ENCODE measurements at places on chromosomes 11 and 22.

GRCh38 chr11:96229354-96229977 is 113.5 kb downstream of the MAML2 start:
- no peak for DNase-seq

GRCh38 chr11:82995754-82996398 is 75.8 kb downstream of the RAB30 start:
- DNase-seq, result no peak

DNA sequence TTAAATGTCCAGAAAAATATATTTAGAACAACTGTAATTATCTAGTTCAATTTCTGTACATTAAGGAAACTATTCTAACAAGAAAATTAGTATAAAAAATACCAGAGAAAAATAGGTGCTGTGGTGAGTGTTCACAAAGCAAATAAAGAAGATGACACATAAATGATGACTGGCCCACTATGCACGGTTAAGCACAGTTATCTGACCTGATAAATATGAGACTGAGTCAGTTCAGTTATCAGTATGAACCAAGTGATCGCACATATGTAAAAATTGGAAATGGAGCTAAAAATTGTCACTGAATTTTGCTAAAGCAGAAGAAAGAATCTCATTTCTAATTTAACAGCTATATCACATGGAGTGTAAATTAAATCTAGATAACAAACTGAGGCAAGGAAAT is 18.8 kb upstream of the MAML2 start:
- DNase-seq, result no peak

DNA sequence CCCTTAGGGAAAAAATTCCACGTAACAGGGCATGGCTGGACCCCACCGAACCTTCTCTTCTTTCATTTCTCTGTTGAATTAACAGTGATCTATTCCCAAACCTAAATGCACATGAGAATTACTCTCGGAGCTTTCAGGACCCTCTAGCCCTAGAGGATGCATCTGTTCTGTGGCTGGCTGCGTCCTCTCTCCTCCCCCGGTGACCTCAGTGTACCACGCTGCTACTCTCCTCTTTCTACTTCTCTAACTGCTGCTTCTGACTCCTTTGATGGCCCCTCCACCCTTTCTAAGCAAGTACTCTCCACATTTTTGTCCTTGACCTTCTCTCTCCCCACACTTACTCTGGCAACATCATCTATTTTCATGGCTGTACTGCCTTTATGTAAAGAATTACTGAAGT is 12.1 kb upstream of the APOA1 start:
- no peak for DNase-seq

DNA sequence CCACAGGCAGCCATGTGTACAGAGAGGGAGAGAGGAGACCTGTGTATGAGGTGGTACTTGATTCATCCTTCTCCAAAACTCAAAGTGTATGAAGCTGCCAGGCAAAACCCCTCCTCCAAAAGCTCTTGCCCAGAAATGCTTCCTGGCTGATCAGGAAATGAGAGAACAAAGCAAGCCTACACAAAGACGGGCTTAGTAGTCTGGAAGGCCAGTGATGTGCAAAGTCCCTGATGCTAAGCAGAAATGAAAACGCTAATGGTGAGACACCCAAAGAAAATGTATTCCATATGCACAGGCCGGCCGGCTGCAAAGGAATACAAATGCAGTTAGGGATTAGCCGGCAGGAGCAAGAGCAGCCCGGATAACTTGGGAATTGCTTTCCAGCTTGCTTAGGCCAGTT is 234.9 kb upstream of the CADM1 start:
- no peak for DNase-seq

- DNase-seq, result no peak
Observed at GRCh38 chr11:130858215-130858614, 58.1 kb downstream of the SNX19 start.

- no peak for DNase-seq
Observed at GRCh38 chr22:21624120-21624879, 5.5 kb downstream of the YDJC start.

DNA sequence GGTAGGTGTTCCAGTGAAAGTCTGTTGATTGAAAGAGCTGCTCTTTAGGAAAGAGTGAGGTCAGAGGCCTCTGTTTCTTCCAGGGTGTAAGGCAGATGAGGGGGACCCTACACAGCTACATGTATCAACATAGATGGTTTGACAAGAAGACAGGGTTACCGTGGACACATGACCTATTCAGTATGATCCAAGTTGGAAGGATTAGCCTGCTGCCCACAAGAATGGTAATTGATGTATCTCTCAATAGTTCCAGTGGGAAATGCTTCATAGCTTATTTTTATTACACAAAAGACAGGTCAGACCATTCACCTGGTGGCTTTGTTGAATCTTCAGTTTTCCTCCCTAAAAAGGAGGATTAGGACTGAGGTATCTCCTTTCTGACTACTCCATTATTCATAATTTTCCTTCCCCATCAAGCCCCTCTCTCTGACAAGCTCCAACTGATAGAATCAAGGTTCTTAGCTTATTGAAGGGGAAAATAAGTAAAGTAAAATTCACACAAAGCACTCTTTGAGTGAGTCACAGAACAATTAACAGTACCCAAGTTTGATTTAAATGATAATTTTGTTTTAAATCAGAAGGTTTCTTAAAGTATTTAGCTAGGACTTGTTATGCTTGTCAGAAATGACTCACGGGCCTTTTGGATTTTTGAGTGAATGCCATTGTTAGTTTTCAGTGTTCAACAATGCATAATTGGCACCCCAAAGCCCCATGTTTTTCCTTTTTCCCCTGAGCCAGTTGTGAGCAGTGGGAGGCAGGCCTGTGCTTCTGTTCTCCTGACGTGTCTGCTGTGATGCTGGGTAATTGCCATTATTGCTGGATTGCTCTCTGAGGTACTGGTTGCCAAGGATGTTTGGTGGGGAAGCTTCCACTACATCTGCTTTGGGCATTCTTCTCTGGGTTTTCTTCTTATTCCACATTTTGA is 373.2 kb downstream of the DDX10 start:
- no peak for DNase-seq

GRCh38 chr11:83158965-83159901 is 2.3 kb downstream of the PCF11 start:
- DNase-seq, result no peak

DNA sequence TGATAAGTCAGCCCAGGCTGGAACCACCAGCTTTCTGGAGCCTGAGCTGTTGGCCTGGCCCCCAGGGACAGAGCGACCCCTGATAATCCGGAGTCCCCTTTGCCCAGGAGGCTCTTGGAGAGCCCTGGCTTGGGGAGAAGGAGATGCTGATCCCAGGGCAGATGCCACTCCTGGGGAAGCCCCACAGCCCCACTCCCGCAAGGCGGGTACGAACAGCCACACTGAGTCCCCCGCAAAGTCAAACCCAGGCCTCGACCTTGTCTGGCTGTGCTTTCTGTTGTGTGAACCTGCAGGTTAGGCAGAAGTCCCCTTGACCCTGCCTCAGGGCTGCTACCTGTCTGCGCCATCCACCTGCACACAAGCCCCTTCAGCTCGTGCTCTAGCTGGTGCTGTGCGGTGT is 108.0 kb downstream of the KCNQ1OT1 start:
- DNase-seq, result no peak

GRCh38 chr22:32843300-32843699 is 41.8 kb downstream of the TIMP3 start:
- DNase-seq, result no peak

DNA sequence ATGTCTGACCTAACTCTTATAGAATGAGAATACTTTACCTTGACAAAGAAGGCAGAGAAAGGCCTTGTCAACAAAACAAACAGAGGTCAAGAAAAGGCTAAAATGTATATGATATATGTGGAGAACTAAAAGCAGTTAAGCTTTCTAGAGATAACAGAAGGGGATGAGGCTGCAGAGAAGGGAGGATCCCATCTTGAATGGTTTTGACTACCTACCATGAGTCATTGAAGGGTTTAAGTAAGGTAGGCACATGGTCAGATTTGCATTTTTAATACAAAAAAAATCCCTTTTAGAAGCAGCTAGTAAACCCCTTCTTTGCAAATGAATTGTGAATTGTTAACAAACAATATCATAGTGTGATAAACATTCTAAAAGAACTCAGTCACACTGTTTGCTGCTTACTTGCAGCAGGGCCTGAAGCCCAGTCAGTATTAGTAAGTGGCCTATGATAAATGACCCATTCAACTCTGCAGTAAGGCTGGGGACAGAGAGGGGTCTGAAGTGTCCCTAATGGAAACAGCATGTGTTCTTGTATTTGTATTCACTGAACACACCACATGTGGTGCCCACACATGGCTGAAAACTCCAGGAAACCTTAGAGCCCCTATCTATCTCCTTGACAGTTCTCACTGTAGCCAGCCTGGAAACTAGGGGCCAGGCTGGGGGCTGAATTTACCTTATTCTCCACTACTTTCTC is 328.8 kb upstream of the PITPNB start:
- DNase-seq, result no peak

DNA sequence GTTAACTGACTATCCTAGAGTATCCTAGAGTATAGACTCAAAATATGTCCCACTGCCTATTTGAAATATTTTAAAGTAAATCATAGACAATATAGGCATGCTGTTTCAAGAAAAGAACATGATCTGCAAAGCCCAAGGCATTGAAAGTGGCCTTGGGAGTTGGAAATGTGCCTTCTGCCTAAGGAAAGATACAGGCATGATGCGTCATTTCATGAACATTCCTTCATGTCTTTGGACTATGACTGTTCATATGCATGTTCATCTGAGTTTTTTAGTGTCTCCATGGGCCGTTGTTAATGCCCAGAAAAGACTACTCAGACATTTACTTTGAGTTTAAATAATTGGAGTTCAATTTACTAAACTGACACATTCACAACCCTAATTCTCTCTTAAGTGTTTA is 69.7 kb upstream of the PRDM11 start:
- DNase-seq, result no peak

DNA sequence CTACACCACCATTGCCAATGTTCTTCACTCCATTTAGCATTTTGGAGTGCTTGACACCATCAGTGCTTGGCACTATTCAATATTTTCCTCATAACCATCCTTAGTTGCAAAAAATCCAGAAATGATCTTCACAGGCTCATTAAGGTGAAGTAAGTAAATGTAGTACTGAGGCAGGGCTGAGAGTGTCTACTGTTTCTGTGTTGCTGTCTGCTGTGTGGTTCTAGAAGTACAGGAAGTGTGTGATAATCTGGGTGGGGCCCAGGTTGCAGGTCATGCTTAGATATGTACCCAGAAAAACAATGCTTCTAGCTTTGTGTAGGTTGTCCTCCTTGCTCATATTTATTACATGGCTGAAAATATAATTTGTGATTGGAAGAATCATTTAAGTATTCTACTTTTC is 411.8 kb upstream of the CCDC179 start:
- DNase-seq, result no peak

GRCh38 chr22:47606426-47606825 is 844.0 kb downstream of the TBC1D22A start:
- DNase-seq, result no peak

DNA sequence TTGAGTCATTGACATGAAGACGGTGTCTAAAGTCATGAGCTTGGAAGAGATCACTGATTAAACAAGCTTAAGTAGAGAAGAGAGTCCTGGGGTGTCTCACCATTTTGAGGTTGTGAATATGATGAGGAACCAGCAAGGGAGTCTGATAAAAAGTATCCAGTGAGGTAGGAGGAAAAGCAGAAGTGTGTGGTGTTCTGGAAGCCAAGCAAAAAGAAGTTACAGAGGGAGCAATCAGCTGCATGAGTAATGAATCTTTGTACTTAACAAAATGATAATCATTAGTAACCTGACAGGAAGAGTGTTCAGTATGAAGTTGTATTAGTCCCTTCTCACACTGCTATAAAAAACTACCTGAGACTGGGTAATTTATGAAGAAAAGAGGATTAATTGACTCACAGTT is 131.3 kb downstream of the C11orf87 start:
- no peak for DNase-seq

GRCh38 chr11:32659672-32660071 is 76.0 kb downstream of the EIF3M start:
- no peak for DNase-seq

DNA sequence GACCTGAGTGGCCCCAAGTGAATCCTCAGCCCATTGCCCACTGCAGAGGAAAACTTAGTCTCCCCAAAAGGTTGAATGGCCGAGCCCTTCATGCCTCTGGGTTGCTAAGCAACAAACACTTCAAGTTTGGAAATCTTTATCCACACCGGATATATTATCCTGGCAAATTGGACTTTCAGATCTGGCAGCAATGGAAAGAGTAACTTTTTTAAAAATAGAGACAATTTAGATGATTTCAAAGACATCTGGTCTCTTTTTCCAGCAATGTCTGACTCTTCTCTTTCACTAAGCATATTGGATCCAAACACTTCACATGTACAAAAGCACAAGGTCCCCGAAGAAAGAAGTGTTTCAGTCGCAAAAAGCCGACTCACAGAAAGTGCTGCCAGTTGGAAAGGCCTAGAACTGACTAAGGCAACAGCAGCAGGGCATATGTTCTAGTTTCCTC is 505.3 kb downstream of the SOX6 start:
- no peak for DNase-seq

GRCh38 chr11:45679806-45680205 is 14.4 kb upstream of the CHST1 start:
- DNase-seq, result no peak

DNA sequence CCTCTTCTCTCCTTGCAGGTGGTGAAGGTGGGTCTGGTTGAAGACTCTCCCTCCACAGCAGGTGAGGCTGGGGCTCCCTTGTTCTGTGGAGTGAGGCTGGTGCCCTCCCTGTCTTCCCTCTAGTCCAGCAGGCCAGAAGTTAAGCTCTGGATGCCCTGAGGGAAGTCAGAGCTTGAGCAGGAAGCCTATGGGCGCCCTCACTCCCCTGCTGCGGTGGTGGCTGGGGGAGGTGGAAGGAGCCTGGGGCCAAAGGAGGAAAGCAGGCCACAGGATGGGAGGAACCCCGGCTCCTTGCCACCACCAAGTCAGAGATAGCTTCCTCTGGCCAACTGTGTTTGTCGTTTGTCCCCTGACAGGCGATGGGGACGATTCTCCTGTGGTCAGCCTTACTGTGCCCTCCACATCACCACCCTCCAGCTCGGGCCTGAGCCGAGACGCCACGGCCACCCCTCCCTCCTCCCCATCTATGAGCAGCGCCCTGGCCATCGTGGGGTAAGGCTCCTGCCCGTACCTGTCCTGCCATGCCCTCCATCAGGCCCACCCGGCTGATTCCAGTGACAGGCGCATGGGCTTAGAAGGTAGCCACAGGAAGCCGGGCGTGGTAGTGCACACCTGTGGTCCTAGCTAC is 29.5 kb upstream of the RAB1B start:
- DNase-seq, result no peak
